Left lung (tissue), 14 donors: ENCODE measurements at places on chromosomes 3 and 15. TPM values are rescaled to one million over a fixed set of nuclear protein-coding genes. Genes with fewer than 3 reads are reported as not detected.
A peak's percentile ranks its signal among the peaks of the same experiment; 100 is the strongest.

- H3K4me1 ChIP-seq, result no peaks in the 10 kb centered on the region
- H3K27ac ChIP-seq, result no peak overlapping the region
Measured at GRCh38 chr15:32825219-32825618, 107.4 kb downstream of the GREM1 start.

DNA sequence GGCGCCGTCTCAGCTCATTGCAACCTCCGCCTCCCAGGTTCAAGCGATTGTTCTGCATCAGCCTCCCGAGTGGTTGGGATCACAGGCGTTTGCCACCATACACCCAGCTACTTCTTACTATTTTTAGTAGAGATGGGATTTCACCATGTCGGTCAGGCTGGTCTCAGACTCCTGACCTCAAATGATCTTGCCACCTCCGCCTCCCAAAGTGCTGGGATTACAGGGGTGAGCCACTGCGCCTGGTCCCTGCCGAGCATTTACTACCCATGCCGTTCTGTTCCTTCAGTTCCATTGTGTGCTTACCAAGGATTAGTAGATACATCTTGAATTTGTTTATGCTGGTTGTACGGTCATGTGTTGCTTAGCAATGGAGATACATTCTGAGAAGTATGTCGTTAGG, 10.3 kb downstream of the CHD2 start:
- no peaks in the 10 kb centered on the region for H3K27me3 ChIP-seq
- H3K27ac ChIP-seq, result peak overlapping the region; percentile 53
- no peak overlapping the region for H3K4me3 ChIP-seq
- H3K36me3 ChIP-seq, result no peaks in the 10 kb centered on the region

DNA sequence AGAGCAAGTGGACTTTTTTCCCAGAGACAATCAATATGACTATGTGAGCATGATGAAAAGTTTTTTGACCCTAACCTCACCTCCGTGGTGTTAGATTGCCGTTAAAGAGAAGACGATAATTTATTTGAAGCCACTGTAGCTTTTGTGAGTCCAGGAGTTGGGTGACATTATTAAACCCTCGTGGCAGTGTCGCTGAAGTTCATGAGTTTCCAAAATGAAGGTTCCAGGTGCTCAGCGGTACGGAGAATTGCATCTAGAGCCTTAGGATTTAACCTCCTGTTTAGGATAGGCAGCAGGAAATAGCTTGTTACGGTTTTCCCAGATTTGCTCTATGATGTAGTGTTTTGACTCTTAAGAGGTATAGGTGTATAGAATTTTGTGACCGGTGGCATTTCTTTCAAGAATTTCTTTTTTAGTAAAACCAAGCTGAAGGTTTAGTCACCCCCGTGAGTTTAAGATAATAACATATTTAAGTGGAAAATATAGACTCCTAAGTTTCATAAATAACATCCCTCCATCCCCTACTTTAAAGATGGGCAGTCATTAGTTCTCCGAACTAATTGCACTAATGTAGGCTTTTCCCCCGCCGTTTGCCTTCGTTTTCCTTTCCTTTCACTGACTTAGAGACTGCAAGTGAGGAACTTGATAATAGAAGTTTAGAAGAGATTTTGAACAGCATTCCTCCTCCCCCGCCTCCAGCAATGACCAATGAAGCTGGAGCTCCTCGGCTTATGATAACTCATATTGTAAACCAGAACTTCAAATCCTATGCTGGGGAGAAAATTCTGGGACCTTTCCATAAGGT, 2.0 kb downstream of the SMC4 start:
- H3K27ac ChIP-seq, result peak overlapping the region; percentile 91
- no peak for DNase-seq
- H3K36me3 ChIP-seq, result peaks cover under 1% of the 10 kb centered on the region
- H3K4me3 ChIP-seq, result peak overlapping the region; percentile 72
- H3K4me1 ChIP-seq, result no peaks in the 10 kb centered on the region

P2RY13 gene
- total RNA-seq, result 16.4 TPM

ST8SIA2 gene
- not detected for total RNA-seq

- no peak for DNase-seq
- H3K27me3 ChIP-seq, result no peaks in the 10 kb centered on the region
- no peaks in the 10 kb centered on the region for H3K36me3 ChIP-seq
- H3K27ac ChIP-seq, result no peak overlapping the region
Measured at GRCh38 chr3:71564361-71564760, 19.2 kb downstream of the FOXP1 start.

RBPMS2 gene
- 3.7 TPM for total RNA-seq

LOXL1 gene
- 37.0 TPM for total RNA-seq

DNA sequence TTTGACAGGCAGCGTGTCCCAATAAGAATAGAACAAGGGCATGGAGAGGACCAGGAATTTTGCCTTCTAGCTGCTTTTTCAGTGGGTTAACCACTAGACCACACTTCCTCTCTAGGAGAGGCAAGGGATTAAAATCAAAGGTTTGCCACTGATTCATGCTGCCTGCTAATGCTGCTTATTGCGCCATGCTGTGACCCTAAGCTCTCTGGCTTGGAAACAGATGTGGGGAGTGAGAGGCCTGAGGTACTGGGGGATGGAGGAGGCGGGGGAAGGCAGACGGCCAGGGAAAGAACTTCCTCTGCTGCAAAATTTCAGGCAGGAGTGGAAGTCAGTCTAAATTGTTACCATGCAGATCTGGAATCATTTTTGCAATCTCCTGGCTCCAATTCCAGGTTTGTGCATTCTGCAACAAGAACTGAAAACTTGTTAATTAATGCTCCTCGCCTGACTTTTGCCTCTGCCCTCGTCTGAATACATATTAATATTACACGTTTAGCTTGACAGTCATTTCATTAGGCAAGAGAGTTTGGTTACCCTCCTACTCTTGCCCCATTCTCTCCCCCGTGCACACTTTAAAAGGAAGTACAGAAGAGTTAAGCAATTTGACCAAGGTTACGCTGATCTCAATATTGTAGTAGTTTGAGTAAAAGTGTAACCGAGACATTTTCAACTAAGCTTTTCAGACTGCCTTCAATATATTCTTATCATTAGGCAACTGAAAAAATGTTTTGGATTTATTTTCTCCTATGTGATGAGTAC, 121.7 kb upstream of the SPRED1 start:
- DNase-seq, result peak; percentile 71
- H3K27ac ChIP-seq, result peak overlapping the region; percentile 80
- H3K4me1 ChIP-seq, result peaks cover 41% of the 10 kb centered on the region
- no peaks in the 10 kb centered on the region for H3K27me3 ChIP-seq
- H3K4me3 ChIP-seq, result no peak overlapping the region

- H3K36me3 ChIP-seq, result peaks cover 11% of the 10 kb centered on the region
- no peak overlapping the region for H3K4me3 ChIP-seq
Measured at GRCh38 chr3:97917813-97918536, 54.3 kb downstream of the RIOX2 start.

FBXW12 gene
- not detected for total RNA-seq

DNA sequence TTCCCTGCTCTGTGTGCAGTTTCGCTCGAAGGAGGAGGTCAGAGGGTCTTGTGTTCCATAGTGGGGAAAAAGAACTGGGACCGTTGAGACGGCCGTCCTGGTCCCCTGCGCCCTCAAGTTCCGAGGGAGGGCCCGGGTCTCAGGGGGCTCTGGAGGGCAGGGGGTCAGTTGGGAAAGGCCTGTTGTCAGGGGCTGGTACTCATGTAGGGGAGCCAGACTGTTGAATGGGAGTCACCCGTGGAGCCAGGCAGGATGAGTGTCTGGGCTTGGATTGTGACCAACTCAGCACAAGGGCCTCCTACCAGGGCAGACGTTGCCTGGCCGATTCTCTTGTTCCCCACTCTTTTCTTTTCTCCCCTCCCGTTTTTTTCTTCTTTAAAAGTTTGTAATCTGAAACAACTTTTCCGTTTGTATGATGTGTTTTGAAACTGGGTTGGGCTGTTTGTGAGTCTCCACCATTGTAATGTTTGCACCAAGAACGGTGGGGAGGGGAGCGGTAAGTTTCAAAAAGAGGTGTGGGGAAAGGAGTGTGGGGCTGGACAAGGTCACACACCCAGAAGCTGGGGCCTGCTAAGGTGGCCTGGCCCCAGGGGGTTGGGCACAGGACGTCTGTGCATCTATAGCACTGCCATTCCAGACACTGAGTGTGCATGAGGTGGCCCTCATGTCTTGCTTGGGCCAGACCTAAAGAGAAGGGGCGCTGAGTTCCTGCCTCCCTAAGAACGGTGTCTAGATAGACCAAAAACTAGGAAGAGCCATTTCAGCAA, 1.1 kb downstream of the CMTM7 start:
- no peaks in the 10 kb centered on the region for H3K36me3 ChIP-seq
- no peaks in the 10 kb centered on the region for H3K4me1 ChIP-seq
- DNase-seq, result peak; percentile 69

GRCh38 chr3:19947549-19948225, 790 bp downstream of the RAB5A start:
- no peaks in the 10 kb centered on the region for H3K36me3 ChIP-seq
- peak overlapping the region; percentile 97 for H3K4me3 ChIP-seq
- H3K27ac ChIP-seq, result peak overlapping the region; percentile 100
- peak; percentile 56 for DNase-seq

GRCh38 chr15:88894819-88895767, at the start of gene HAPLN3:
TSS of gene HAPLN3 (minus strand) at chr15:88895544. CDS start at chr15:88887298, 8,246 bp downstream.
- H3K27ac ChIP-seq, result no peak within 1 kb of the TSS
- H3K36me3 ChIP-seq, result no peaks in the 10 kb centered on the region
- H3K4me3 ChIP-seq, result peak within 1 kb of the TSS; percentile 52
- DNase-seq, result no peak

DNA sequence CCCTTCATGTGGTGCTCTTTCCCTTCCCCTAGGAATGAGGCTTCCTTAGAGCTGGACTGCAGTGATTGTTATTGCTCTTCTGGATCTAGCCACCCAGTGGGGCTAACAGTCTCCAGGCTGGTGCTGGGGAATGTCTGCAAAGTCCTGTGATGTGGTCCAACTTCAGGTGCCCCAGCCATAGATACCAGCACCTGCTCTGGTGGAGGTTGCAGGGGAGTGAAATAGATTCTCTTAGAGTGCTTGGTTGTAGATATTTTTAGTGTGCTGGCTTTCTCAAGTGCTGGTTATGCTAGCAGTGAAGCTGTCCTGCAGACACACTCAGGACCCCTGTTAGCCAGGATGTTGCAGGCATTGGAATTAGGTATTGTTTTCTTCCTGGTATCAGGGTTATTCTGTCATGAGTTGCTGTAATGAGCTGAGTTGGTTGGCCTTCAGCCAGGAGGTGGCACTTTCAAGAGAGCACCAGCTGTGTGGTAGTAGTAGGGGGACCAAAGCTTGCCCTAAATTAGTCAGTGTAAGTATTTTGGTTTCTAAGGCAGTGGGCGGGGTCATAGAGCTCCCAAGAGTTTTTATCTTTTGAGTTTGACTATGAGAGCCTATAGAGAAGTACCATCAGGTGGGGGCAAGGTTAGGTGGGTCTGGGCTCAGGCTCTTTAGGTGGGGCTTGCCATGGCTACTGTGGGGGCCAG, 317.5 kb upstream of the SGO1 start:
- no peaks in the 10 kb centered on the region for H3K27me3 ChIP-seq
- no peak overlapping the region for H3K27ac ChIP-seq
- no peak for DNase-seq
- H3K36me3 ChIP-seq, result no peaks in the 10 kb centered on the region
- H3K4me1 ChIP-seq, result no peaks in the 10 kb centered on the region

DNA sequence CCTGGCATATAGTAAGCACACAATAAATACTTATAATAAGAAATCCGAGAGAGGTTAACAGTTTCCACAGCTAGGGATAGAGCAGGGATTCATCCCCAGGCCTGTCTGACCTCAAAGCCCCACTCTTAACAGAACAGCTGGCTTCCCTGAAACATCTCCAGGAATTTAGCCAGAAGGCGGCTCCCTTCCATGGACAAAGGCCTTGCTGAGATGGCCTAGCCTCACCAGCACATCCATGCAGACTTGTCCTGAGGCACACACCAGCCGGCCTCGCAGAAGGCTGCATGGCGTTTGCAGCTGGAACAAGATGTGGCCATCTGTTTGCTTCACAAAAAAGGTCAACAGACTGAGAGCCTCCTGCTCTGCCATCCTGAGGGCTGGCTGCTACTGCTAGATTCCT, 245.4 kb downstream of the SLCO3A1 start:
- no peak overlapping the region for H3K4me3 ChIP-seq
- H3K4me1 ChIP-seq, result peaks cover 25% of the 10 kb centered on the region
- H3K27ac ChIP-seq, result no peak overlapping the region
- no peaks in the 10 kb centered on the region for H3K27me3 ChIP-seq
- H3K36me3 ChIP-seq, result no peaks in the 10 kb centered on the region

GRCh38 chr3:25313286-25313685, 114.8 kb upstream of the RARB start:
- DNase-seq, result no peak
- H3K4me1 ChIP-seq, result no peaks in the 10 kb centered on the region
- H3K4me3 ChIP-seq, result no peak overlapping the region

NAALADL2 gene
- total RNA-seq, result 9.9 TPM

ZBED2 gene
- 19.2 TPM for total RNA-seq

DNA sequence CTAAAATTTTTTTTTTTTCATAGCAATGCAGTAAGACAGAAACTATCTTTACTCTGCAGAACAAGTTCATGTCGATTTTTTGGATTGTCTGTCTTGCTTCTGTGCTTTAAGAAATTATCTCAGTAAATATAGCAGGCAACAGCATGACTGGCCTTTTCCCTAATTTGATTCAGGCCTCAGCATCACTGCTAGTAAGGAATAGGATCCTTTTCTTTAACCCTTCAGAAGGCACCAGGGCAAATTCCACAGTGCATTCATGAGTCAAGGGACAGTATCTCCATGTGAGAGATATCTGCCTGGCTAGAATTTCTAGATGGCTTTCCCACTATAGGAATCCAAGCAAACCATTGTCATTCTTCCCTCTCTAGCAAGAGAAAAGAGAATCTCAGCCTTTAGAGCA, 71.4 kb downstream of the TIPARP start:
- H3K4me1 ChIP-seq, result no peaks in the 10 kb centered on the region
- H3K4me3 ChIP-seq, result no peak overlapping the region
- H3K27me3 ChIP-seq, result no peaks in the 10 kb centered on the region
- H3K27ac ChIP-seq, result no peak overlapping the region
- no peaks in the 10 kb centered on the region for H3K36me3 ChIP-seq

SNX22 gene
- total RNA-seq, result 6.2 TPM

GRCh38 chr3:133996251-133996661, 33.5 kb downstream of the SLCO2A1 start:
- no peaks in the 10 kb centered on the region for H3K27me3 ChIP-seq
- no peaks in the 10 kb centered on the region for H3K4me1 ChIP-seq
- no peaks in the 10 kb centered on the region for H3K36me3 ChIP-seq
- no peak overlapping the region for H3K4me3 ChIP-seq
- DNase-seq, result no peak
- H3K27ac ChIP-seq, result no peak overlapping the region

DNA sequence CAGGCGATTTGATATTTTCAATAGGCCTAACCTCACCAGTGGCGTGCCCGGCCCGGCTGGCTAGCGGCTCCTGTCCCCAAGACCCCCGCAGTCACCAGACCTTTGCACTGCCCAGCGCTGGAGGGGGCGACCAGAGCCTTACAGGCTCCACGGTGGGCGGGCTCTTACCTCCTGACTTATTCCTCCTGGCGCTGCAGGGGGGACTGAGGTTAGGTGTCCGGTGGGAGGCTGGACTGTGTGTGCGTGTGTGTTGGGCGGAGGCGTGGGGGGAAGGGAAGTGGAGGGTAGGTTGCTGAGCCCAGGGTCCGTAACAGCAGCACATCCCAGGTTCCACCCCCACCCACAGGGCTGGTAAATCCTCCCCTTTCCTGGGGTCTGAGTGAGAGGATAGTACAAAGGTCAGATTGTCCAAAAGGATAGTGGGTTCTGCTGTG, 27.5 kb upstream of the THRB start:
- H3K27me3 ChIP-seq, result peaks cover 44% of the 10 kb centered on the region
- peak overlapping the region; percentile 53 for H3K4me3 ChIP-seq
- no peaks in the 10 kb centered on the region for H3K36me3 ChIP-seq
- H3K27ac ChIP-seq, result peak overlapping the region; percentile 78
- peaks cover 5% of the 10 kb centered on the region for H3K4me1 ChIP-seq

SRPRB gene
- total RNA-seq, result 117 TPM

CADPS gene
- 0.50 TPM for total RNA-seq

IQCF5 gene
- not detected for total RNA-seq
